ENCODE measurements at places on chromosomes 7 and 10.

DNA sequence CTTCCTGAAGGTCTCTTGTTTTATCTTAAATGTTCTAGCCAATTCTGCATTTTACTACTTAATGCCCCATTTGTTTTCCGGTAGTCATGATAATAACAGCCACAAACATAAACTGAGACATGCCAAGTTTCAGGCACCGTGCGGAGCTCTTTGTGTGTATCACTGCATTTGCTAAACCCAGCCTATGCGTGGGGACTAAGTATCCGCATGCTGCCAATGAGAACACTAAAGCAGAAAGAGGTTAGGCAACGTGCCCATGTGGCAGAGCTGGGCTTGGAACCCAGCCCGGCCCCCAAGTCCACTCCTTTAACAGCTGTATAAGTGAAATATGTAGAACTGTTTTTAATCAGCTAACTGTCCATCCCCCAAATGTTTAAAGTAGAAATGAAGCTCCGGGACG lies 54.1 kb downstream of the SLIT1 start:
- no peak for DNase-seq

DNA sequence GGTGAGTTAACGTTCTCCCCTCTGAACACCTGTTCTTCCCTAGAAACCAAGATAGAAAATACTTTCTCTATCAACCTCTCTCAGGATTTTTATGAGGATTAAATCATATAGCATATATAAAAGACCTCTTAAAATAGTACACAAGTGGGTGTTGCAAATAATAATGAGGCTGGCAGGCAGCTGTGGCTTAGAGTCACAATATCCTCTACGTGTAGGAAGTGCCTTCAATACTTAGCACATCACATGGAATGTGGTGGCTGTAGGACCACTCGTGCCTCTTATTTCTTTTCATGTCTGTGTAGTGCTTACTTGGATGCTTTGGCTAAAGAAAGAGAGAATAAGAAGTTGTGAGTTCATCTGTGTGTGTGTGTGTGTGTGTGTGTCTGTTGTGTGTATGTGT lies 96.3 kb downstream of the PRLHR start:
- DNase-seq = no peak

DNA sequence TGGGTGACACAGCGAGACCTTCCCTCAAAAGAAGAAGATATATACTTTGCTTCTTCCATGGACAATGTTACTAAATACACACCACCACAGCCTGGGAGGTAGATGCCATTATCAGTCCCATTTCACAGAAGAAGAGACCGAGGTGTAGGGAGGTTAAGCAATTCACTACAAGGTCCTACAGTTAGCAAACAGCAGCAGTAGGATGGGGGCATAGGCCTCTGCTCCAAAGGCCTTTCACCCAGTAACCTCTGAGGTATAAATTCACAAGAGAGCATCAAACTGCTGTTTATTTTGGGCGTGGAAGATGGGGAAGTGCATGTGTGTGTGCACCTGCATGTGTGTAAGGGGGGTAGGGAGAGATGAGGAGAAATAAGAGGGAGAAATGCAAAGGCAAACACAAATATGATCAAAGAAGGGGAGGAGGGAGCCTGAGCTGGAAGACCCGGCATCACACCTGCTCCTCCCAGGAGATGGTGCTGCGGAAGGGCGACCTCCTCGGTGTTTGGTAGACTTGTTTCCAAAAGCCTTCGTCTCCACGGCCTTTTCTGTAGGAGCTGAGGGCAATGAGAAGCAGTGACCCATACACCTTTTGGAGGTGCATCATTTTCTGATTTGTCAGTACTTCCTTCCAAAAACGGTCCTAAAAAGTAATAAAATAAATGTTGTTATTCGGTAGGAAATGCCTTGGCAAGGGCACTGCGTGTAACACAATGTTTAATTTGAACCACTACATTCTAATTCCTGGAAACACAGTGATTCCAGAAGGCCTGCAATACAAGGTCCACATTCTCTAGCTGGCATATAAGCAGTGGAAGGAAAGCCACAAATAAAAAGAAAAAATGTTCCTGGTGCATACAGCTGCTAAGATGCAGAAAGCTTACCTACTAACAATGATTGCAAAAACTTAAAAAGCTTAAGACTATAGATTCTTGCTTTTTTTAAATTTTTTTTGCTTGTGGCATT lies 25.9 kb upstream of the ACSL5 start:
- no peak for DNase-seq

- no peak for DNase-seq
These were observed 14.4 kb downstream of the PKD2L1 start for GRCh38 chr10:100315615-100316014.

DNA sequence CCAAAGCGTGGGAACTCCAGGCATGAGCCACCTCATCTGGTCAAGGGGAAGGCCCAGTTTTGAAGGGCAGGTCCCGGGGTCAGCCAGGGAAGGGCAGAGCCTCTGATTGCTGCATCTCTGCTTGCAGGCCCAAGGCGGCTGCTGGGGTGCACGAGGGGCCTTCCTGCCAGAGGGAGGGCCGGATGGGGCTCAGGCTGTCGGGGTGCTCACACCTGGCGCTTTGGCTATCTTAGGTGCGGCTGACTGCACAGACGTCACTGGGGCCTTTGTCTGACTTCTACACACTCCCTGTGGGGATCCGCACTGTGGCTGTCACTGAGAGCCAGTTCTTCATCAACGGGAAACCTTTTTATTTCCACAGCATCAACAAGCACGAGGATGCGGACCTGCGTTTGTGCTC lies 68.7 kb downstream of the ZNF727 start:
- DNase-seq = no peak

GRCh38 chr10:125166658-125167057 lies 6.3 kb upstream of the CTBP2 start:
- DNase-seq = no peak

DNA sequence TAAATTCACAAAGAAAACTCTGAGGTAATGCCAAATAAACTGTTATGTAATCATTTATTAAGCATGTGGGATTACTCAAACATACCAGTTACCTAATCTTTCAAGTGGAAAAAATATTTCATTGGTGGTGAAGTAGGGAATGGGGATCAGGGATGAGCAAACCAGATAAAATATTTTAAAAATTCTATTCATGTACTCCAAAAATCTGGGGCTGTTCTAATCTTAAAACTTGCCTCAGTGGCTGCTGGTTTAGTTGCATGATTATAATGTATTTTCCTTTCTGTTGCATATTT lies 19.5 kb downstream of the LMOD2 start:
- no peak for DNase-seq

- DNase-seq = no peak
These were observed 1.3 kb downstream of the AFAP1L2 start for GRCh38 chr10:114402871-114403540.
